ENCODE measurements at places on chromosomes 2 and 18.

DNA sequence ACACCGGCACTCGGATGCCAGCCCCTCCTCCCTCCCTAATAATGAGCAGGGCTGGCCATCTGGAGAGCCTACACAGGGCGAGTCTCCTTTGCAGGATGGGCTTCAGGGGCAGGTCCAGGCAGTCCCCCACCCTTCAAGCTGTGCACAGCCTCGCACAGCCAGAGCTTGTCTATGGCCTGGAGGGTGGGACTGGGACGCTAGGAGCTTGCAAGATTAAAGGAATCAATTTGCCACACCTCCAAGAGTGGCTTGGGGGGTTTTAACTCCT, 43.9 kb upstream of the OTOF start:
- no peak for DNase-seq

- DNase-seq, result no peak
Measured at GRCh38 chr2:214242797-214243196, 168.1 kb upstream of the VWC2L start.

- peak; percentile 89 for DNase-seq
Measured at GRCh38 chr2:222561817-222562645, 93.9 kb downstream of the FARSB start.

DNA sequence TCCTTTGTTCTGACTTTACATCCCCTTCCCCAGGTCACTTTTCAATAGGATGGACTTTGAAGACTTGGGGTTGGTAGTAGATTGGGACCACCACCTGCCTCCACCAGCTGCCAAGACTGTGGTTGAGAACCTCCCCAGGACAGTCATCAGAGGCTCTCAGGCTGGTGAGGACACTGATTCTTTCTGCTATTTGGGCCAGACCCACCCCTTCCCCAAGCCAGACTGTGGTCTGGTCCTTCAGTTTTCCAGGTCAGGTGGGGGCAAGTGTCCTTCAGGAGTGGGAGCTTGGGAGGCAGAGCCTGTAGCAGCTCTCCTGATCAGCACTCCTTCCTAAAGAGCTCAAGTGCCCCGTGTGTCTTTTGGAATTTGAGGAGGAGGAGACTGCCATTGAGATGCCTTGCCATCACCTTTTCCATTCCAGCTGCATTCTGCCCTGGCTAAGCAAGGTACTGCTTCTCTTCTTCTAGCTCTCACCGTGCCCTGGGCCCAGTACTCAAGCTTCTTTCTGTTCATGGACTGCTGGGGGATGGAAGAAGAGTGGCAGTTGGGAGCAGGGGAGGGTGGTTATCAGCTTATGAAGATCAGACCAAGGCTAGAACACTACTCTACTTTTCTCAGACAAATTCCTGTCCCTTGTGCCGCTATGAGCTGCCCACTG, 1.1 kb downstream of the RNF181 start:
- no peak for DNase-seq

GRCh38 chr2:182894174-182894573, 27.7 kb upstream of the FRZB start:
- no peak for DNase-seq

- DNase-seq, result peak; percentile 74
Measured at GRCh38 chr2:105888625-105889024, 143.9 kb downstream of the NCK2 start.

DNA sequence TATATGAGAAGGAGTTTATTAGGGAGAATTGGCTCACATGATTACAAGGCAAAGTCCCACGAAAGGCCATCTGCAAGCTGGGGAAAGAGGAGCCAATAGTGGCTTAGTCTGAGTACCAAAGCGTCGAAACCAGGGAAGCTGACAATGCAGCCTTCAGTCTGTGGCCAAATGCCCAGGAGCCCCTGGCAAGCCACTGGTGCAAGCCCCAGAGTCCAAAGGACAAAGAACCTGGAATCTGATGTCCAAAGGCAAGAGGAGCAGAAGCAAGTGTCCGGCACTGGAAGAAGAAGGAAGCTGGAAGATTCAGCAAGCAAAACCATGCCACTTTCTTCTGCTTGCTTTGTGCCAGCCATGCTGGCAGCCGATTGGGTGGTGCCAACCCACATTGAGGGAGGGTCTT, 74.3 kb upstream of the NPAS2 start:
- DNase-seq, result no peak

DNA sequence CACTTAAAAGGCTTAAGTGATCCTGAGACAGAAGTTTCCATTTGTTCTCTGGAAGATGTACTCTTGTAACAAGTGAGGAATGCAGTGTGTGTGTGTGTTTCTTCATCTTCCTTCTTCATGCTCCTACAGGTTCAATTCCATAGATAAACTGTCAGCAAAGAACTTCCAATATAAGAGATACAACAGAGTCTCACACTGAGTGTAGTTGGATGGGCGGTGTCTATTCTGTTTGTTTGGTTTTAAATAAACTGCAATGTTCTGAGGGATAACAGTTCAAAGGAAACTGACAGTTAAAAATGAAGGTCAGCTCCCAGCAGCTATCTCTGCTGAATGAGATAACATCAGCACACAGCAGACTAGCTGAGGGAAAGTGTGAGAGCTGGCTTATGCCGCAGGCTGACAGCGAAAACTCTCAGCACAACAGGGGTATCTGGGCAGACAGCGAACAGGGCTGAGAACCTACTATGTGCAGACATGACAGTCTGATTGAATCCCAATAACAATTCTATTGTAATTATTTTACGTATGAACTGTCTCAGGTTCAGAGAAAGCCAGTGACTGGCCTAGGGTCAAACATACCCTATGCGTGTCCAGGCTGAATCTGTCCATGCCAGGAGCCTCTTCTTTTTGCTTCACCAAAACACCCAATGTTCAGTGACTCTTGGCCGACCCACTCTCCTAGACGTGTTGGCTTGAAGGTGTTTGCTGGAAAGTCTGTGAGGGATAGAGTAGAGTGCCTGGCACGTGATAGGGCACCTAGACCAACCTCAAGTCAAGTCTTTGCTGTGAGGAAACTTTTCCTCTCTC, 201.9 kb upstream of the TRIB2 start:
- no peak for DNase-seq

GRCh38 chr2:180960982-180961381, 19.4 kb upstream of the UBE2E3 start:
- no peak for DNase-seq

DNA sequence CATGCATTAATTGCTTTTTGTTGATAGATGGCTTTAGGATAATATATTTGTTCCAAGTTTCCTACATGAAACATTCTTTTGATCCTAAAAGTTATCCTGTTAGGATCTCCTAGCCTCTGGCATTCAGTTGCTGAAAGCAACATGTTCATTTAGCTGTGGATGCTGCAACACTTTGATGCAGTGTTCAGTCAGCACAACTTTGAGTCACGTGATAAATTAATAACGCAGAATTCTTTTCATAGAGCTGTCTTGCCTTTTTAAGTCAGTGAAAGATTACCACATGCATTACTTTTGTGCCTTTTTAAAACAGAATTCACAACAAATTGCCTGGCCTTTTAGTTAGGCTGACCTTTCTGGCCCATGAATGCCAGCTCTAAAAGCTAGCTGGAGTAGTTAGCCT, 1467.9 kb upstream of the ZEB2 start:
- DNase-seq, result no peak
